ENCODE measurements at places on chromosomes 12 and 14.

DNA sequence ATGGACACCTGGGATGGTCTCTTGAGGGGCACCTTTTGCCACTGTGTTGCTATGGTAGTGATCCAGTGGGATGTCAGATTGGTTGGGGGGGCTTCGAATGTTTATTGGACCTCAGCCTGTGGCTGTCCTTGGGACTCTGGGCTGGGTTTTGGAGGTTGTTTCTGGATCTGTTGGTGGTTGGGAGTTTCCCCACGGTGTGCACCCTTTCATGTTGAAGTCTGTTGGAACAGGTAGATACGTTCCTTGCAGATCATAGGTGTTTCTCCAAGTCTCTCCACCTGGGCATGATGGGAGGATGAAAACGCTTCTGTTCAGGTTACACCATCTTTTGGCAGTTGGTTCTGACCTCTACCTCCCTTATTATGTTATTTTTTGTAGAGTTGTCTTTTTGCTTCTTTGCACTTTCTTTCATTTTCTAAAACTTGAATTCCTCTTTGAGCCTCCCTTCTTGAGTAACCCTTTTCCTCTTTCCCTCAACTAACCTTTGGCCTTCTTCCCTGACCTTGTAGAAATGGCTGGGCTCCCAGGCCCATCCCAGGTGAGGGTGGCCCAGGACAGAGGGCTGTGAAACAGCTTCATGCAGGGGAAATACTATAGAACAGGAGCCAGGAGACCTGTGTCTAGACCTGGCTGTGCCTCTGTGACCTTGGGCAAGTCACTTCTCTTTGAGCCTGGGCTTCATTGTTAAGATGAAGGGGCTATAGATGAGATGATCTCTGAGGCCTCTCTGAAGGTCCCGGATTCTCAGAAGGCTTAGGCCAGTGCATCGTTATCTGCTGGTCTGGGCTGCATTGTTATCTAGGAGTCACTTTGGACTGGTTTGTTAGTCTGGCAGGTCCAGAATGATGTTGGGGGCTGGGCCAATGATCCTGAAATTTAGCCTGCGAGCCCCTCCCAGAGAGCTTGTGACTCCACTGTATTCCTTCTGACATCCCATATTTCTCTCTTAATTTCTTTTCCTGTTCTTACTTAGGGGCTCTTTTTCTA, 2.0 kb downstream of the ATN1 start:
- no peak for DNase-seq

DNA sequence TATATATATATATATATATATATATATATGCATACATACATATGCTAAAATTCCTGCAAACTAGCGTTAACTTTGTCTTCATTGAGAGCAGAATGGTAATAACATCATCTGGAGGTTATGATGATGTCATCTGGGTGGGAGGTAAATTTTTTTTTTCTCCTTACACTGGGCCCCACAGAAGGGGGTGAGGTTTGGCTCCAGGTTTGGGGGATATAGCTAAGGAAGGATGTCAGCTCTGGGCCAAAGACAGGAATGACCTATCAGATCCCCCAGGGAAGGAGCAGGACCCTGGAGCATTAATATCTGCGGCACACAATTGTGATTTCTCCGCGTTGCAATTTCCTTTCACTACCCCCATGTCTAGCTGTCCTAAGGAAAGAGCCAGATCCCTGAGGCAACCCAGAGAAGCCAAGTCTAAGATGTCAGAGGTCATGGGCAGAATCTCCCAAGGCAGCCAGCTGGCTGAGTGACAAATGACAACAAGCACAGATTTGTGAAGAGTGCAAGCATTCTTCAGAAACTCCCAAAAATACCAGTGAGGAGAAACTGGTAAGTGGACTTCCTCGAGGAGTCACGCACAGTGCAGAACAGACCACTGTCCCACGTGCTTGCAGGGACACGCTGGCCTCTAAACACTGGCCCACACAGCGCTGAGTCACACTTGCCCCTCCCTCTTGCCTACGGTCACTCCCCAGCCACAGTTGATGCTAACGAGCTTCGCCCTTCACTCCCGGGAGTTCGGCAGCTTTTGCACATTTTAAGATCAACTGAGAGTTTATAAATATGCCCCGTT, 9.9 kb downstream of the UBC start:
- peak; percentile 88 for DNase-seq

GRCh38 chr12:112191840-112192321, 66.5 kb downstream of the TRAFD1 start:
- no peak for DNase-seq

- DNase-seq, result no peak
Observed at GRCh38 chr12:82554529-82554928, 132.2 kb upstream of the TMTC2 start.
